ENCODE measurements at places on chromosomes 2 and 18.

DNA sequence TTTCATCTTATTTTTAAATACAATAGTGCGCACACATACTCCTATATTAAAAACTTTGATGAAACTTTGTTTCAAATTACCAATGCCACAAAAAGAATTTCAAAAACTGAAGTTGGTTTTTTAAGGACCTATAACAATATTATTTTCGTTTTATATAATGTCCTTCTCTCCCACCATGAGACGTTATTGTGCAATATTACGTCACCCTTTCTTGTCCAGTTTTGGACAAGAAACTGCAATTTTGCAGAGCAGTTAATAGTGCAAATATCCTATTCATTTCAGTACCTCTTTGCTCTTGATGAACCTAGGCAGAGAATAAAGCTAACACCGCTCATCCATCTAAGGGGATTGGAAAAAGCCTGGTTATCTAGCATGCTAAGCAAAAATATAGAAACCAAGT is 9.7 kb upstream of the ZNF516 start:
- DNase-seq = no peak

- no peak for DNase-seq
Observed at GRCh38 chr2:57597940-57598339, 448.7 kb upstream of the VRK2 start.

GRCh38 chr2:191200910-191201309 is 44.3 kb upstream of the MYO1B start:
- no peak for DNase-seq

GRCh38 chr2:154526234-154526633 is 172.3 kb upstream of the KCNJ3 start:
- DNase-seq = no peak

GRCh38 chr2:96241900-96242611 is 23.7 kb downstream of the TMEM127 start:
- no peak for DNase-seq

GRCh38 chr2:184923751-184924150 is 325.4 kb downstream of the ZNF804A start:
- no peak for DNase-seq

GRCh38 chr2:127208313-127208712 is 11.8 kb downstream of the CYP27C1 start:
- DNase-seq = no peak

GRCh38 chr2:43414033-43414432 is 181.8 kb downstream of the THADA start:
- no peak for DNase-seq

GRCh38 chr2:25303633-25304236 is 38.0 kb downstream of the DNMT3A start:
- no peak for DNase-seq

GRCh38 chr2:193845604-193846003 is 1650.9 kb upstream of the TMEFF2 start:
- DNase-seq = peak; percentile 3

- no peak for DNase-seq
Observed at GRCh38 chr18:50653402-50654093, 93.7 kb downstream of the MAPK4 start.

DNA sequence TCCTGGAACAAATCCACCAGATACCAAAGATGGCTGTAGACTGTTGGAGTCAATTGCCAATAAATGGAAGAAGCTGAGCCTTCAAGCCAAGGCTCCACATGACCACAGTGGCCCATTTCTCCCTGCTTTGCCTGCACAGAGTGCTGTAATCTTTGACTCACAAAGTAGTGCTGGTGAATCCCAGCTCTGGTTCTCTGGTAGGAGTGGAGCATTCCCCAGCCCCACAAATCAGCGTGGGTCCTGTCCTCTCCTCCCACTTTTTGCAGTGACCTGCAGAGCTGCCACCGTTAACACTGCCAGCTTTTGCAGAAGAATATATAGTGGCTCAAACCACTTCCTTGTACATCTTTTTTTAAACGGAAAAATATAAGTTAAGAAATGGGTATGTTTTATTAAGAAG is 93.9 kb downstream of the MGAT5 start:
- DNase-seq = no peak

DNA sequence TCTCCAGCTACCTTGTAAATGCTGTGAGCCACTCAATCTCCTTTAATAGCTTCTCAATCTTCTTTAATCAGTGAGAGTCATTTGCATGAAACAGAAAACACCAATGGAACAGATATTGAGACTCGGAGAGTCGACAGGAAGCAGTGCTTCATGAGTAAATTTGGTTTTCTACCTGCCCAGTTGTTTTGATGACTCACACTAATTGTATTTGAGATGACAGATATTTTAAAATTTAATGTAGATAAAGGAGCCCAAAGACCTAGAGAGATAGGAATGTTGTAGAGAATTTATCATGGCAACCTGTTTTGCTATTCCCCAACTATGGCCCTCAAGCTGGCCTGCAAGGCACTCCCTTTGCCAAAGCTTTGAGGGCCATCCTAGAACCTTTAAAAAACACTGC is 119.1 kb downstream of the CDC42EP3 start:
- no peak for DNase-seq

DNA sequence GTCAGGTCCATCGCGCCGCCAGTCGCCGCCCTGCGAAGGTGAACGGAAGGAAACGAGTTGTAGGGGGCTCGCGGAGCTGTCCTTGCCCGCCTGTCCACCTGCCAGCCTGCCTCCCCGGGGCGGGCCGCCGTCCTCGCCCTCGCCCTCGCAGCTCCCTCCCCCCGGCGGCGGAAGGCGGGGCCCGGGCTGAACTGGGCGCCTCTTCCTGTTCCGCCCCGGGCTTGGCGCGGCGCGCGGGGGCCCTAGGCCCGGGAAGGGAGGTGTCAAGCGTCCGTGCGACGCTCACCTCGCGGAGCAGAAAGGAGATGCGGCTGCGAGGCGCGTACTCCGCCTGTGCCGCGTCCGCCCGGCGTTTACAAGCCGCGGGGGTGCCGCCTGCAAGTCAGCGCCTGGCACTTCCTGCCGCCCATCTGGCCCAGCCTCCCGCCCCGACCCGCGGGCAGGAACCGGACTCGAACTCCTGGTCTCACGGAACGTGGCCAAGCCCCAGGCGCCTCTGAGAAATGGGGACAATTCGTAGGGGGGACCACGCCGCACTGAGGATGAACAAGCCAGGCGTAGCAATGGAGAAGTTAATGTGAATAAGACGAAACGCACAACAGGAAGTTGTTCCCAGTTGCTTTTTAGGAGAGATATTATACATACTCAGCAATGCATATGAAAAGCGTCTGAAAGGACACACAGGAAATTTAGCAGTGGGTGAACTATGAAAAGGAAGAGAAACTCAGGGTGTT is at the start of gene CNPPD1:
CNPPD1 (minus strand) TSS at position 108 of the 734 bp plus-strand sequence; CDS start at position 11, 97 bp downstream.
- peak; percentile 95 for DNase-seq

- no peak for DNase-seq
Observed at GRCh38 chr18:36499938-36500337, 202.4 kb downstream of the FHOD3 start.

- no peak for DNase-seq
Observed at GRCh38 chr2:205052781-205053180, 507.5 kb downstream of the PARD3B start.

- no peak for DNase-seq
Observed at GRCh38 chr2:102718387-102719316, 43.2 kb upstream of the TMEM182 start.

- DNase-seq = no peak
Observed at GRCh38 chr2:235255693-235256092, 238.2 kb upstream of the AGAP1 start.

DNA sequence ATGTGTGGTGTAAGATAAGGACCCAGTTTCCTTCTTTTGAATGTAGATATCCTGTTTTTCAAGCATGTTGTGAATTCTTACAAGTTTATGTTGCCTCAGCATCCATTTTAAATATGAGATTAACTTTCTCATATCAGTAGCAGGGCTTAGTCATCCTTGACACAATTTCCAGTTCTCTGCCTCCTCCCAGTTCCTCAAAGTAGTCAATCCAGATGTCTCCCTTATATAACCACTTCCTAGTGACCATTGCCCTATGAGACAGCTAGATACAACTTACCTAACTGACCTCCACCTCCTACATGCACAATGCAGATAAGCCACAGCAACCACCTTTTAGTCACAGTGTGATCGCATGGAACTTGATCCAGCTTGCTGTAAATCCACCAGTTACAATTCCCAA is 269.2 kb upstream of the ZNF521 start:
- DNase-seq = no peak

DNA sequence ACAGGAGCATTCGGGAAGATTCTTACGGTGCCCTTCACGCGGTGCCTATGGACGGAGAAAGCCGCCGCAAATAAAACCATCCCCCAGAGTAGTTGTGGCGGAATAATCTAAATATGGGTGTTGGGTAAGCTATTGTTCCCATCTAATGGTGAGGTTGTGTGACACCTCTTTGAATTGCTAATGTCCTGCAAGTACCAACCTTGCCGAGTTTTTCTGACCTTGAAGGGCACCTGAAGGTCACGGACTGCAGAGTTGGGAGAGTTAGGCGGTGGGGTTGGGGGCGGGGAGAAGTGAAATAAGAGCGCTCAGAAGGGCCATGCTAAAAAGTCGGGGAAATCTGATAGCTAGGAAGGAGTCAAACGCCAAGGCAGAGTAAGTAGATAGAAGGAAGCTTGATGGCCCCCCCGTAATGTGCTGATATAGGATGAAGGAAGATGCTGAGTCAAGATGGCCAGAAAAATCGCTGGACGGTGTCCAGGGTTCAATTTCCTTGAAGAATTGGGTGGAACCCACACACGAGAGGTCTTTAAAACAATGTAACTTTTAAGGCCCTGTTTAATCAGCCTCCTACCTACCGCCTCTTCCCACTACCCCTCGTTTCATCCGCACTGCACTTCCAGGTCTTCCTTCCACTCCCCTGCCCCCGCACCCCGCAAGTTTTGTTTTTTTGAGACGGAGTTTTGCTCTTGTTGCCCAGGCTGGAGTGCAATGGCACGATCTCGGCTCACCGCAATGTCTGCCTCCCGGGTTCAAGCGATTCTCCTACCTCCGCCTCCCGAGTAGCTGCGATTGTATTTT is 600 bp downstream of the KATNAL2 start:
- no peak for DNase-seq

- DNase-seq = no peak
Observed at GRCh38 chr2:116747103-116747502, 1067.4 kb upstream of the DDX18 start.

- DNase-seq = no peak
Observed at GRCh38 chr2:188426121-188426520, 134.4 kb downstream of the GULP1 start.

- DNase-seq = no peak
Observed at GRCh38 chr18:24560511-24560981, 100.1 kb downstream of the HRH4 start.

DNA sequence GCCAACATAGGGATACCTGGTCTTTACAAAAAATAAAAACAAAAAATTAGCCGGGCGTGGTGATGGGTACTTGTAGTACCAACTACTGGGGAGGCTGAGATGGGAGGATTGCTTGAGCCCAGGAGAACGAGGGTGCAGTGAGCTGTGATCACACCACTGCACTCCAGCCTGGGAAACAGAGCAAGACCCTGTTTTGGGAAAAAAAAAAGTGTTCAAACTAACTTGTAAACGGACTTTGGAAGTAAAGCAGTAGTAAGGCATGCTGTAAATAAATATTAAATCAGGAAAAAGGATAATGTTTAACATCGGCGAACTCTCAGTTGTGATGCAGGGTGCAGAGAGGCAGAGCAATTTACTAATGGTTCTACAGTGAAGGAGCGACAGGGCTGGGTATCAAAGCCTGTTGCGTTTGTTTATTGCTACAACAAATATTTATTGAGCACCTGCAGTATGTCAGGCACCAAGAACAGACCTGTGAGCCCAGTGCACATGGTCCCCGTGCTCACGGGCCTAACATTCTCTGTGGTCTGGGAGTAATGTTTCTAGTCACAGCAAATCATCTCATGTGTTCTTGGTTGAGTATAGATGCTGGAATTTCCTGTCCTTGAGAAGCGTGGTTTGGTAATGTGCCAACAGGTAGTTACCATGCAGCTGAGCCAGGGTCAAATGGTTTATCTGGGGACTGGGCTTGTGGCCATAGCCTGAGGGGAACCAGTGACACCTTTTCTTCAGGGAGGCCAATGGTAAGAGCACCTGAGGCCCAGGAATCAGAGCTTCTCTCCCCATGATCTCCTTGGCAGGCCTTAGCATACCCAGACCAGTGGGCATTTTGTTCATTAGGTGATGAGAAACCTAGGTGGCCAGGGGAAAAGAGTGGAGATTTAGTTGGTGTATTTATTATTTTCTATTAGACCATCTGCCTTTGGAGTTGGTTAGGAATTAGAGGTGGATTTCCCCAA is 27.9 kb upstream of the GREB1 start:
- DNase-seq = no peak

DNA sequence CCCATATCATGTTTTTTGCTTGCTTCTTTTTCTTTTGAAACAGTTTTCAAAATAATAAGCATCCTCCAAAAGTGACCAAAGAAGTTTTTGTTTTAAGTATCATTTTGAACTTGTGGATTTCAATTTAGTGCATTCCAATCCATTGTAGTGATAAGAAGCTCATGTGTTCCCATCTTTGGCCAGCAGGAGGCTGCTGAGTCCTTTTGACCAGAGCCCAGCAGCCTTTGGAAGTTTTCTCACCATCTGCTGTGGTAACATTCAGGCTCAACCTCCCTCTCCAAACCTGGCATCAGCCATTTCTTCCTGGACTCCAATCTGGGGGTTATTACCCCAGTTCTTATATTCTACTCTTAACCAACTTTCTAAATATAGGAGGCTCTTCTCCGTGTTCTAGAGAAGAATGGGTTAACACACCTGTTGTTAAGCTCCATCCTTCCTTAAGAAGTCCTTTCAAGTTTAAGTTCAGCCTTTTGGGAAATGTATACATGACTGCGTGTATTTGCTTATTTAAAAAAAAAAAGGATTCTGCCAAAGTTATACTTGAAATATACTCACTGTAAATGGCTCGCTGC is 39.0 kb upstream of the MAL start:
- peak; percentile 24 for DNase-seq

DNA sequence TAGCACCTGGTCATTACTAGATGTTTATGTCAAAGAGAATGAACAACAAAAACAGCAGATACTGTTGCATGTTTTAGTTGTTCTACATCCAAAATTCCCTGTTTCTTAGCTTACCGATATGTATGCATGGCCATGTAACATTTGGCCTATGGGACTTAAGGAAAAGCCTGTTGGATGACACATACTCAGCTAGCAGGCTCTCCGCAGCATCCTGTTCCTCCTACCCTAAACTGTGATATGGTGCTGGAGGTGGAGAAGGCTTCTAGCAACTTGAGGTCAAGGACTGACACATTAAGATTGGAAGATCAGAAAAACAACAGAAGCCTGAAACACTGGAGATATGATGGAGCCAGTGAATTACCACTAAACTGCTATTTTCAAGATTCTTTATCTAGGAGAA is 537.8 kb downstream of the LRRTM4 start:
- no peak for DNase-seq

- no peak for DNase-seq
Observed at GRCh38 chr2:136386046-136386445, 268.1 kb upstream of the CXCR4 start.

DNA sequence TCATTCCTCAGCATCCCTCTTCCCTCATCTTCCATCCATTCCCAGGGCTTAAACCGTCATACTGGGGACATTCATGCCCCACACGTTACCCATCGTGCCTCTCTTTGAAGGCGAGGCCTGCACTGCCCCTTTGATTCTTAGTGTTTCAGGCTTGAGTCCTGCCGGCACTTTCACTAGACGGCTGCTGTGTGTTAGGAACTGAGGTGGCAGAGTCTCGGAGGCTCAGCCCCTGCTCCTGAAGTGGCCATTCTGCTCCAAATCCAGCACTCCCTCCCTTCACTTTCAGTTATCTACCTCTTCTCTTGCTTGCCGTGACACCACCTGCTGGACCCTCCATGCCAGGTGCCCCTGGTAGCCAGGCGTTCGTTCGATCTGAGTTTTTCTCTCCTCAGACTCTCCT is 43.0 kb downstream of the GRHL1 start:
- no peak for DNase-seq

All from hematopoietic multipotent progenitor cell treated with erythropoietin and hydrocortisone succinate and interleukin-3 and kit ligand, for 17 days (in vitro differentiated cells).